ENCODE measurements at places on chromosomes 2 and 18.

GRCh38 chr2:227655454-227655853, 11.2 kb upstream of the SCYGR5 start:
- DNase-seq, result no peak

DNA sequence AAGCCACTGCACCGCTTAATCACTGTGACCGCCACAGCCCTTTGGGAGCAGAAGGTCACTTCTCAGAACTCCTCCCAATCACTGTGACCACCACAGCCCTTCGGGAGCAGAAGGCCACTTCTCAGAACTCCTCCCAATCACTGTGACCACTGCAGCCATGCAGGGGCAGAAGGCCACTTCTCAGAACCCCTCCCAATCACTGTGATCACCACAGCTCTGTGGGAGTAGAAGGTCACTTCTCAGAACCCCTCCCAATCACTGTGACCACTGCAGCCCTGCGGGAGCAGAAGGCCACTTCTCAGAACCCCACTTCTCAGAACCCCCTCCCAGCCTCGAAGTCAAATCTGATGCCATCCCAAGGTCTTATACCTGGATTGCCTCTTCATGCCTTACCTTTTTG, 56.8 kb upstream of the DAPL1 start:
- DNase-seq, result no peak

- DNase-seq, result no peak
These were observed 288.9 kb downstream of the SLC4A3 start for GRCh38 chr2:219916281-219916680.

- DNase-seq, result no peak
These were observed 2.0 kb downstream of the ANKRD44 start for GRCh38 chr2:197308585-197308984.

DNA sequence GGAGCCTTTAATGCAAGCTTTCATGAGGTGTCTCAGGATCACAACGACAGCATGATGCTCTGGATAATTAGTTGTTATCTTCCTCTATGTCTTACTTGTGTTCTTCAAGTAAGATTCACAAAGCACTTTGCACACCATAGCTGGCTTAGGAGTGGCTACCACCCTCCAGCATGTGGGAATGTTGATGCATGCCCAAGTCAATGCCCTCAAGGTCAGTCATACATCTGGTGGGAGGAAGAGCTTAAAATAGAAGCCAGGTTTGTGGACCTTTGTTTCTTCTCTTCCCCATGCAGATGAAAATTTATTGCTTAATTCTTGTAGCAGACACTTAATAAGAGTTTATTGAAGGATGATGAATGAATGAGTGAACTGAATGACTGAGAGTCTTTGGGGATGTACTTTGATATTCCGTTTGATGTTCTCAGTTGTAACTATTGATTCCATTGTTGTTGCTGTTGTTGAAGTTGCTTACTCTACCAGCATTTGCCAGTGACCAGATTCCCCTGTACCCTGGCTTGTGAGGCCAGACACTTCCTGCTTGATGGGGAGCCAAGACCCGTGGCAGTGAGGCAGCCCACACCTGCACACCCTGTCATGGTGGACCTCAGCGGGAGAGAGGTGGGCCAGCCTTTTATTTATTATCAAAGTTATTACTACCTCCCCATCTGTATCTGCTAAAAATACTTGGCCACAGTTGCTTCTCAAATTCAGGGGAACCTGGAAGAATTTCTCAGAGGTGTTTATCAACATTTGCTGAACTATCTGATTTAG, 137.8 kb downstream of the LAMA3 start:
- no peak for DNase-seq

GRCh38 chr2:61660511-61661388, 122.6 kb upstream of the XPO1 start:
- no peak for DNase-seq

DNA sequence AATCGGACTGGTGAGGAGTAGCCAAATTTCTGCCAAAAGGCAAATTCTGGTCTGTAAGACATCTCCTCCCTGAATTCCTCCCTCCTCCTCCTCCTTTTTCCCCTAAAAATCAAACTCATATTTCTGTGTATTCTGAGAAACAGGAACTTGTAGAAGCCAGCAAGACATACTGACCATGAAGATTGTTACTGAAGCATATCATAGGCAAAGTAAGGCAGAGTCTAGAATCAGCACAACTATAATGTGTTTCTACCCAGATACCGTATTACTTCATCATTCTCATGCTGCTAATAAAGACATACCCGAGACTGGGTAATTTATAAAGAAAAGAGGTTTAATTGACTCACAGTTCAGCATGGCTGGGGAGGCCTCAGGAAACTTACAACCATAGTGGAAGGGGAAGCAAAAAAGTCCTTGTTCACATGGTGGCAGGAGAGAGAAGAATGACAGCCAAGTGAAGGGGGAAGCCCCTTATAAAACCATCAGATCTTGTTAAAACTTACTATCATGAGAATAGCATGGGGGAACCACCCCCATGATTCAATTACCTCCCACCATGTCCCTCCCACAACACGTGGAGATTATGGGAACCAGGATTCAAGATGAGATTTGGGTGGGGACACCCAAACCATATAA, 24.9 kb upstream of the EPC2 start:
- DNase-seq, result no peak

GRCh38 chr2:25105336-25106085, 62.9 kb downstream of the POMC start:
- no peak for DNase-seq

GRCh38 chr2:104938231-104938941, 84.5 kb downstream of the POU3F3 start:
- DNase-seq, result no peak

- no peak for DNase-seq
These were observed 155.1 kb upstream of the L3MBTL4 start for GRCh38 chr18:6569813-6570212.

DNA sequence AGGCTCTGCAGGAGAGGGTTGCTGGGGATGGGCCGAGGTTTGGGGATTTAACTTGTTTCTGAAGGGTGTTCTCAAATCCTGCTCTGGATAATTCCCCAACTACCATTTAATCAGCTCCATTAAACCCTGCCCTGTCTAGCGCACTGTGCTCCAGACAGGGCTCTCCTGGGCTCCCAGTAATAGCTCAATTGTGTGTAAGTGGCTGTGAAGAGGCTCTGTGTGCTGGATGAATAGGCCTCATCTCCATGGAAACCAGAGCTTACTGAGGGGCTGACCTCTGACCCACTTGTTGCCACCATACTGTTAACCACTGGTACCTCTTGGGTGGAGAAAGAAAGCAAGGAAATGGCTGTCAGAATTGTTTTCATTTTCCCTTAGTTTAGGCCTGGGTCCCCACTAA, 92.9 kb downstream of the TGOLN2 start:
- no peak for DNase-seq

GRCh38 chr18:48713309-48713708, 174.5 kb downstream of the CTIF start:
- no peak for DNase-seq

GRCh38 chr18:57083485-57083884, 63.4 kb upstream of the BOD1L2 start:
- no peak for DNase-seq

Measured in stimulated activated naive CD8-positive, alpha-beta T cell treated with anti-CD3 and anti-CD28 coated beads, Interleukin-15, amount 100 ng/mL, for 72 hours (primary cell).